GM23338 (cell line): ENCODE measurements at places on chromosomes 16 and 17. TPM values are rescaled to one million over a fixed set of nuclear protein-coding genes. Genes with fewer than 3 reads are reported as not detected.

DNA sequence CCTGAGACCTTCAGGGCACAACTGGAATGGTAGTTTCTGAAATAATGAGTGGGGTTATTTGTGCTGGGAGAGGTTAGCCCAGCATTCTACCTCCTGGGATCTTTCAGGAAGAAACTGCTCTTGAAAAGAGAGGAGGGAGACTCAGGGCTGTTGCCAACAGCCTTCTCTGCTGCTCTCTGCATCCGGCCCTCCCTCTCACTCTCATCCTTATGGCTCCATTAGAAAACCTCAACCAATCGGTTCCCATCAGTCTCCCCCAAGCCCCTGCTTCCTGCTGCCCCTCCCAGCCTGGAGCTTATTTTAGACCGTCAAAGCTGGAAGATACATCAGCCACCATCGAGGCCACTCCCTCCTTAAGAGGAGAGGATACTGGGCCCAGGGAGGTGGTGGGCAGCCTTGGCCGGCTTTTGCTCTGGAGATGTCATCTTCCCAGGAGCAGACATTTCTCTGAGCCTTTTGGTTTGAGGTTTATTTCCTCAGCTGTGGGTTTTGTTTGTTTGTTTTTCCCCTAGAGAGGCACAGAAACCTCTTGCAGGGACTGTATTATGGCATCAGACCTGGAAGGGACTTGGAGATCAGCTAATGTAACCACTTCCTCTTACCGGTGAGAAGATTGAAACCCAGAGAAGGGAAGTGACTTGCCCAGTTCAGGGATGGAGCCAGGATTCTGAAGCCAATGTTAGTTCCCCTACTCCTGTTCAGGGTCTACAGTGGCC lies 2.7 kb downstream of the MPRIP start:
- peak; percentile 49 for DNase-seq

DNA sequence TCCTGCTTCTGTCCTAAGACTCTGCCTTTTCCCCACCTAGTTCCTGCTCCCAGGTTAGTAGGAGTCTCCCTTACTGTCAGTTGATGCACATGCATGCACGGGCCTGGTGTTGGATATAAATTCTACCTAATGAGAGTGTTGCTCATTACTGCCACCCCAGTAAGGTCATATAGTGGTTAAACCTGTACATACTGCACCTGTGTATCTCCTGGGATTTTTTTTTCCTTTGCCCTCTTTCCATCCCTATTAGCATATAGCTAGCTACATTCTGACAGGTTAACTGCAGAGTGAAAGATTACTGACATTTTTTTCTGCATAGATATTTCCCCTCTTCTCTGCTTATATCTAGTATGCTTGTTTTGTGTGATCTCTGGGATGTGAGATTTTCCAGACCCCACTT lies 201.5 kb upstream of the PIRT start:
- DNase-seq: no peak

DNA sequence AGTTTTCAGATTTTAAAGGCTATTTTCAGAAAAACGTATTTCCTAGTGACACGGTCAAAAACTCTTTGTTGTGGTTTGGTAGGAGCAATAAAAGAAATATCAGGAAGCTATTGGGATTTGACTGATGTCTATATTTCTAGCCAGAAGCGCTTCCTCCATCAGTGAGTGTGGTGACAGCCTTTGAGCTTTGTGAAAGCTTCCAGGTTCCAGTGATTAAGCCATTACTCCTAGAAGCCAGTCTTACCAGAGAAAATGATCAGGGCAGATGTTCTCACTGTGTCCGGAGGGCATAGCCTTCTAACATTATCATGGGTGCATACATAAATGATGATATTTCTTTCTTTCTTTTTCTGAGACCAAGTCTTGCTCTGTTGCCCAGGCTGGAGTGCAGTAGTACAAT lies 39.6 kb downstream of the MAP2K6 start:
- no peak for DNase-seq

The TSNAXIP1 gene
- 2.4 TPM in 1 of 2 replicates, not detected in the other for total RNA-seq

The MATCAP1 gene
- 22.7 and 23.1 TPM in 2 replicates for total RNA-seq

DNA sequence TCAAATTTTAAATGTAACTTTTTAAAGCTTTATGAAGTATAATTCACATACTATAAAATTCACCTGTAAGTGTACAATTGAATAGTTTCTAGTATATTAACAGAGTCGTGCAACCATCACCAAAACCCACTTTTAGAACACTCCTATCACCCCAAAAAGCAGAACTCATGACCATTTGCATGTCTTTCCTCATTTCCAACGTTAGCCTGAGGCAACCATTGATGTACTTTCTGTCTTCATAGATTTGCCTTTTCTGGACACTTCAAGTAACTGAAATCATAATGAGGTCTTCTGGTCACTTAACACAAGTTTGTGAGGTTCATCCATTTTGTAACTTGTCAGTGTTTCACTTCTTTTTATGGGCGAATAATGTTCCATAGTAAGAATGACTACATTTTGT lies 33.2 kb downstream of the METTL16 start:
- no peak for DNase-seq

GRCh38 chr16:89565506-89566372 lies 5.3 kb downstream of the RPL13 start:
- peak; percentile 85 for DNase-seq

- no peak for DNase-seq
Measured at GRCh38 chr16:2208308-2208707, 2.4 kb downstream of the BRICD5 start.

- DNase-seq: no peak
Measured at GRCh38 chr16:66510711-66511601, 39.0 kb downstream of the TK2 start.

GRCh38 chr17:12659500-12659899 lies 6.2 kb upstream of the MYOCD start:
- no peak for DNase-seq

GRCh38 chr17:62819511-62820221 lies 11.6 kb upstream of the MARCHF10 start:
- DNase-seq: peak; percentile 64

DNA sequence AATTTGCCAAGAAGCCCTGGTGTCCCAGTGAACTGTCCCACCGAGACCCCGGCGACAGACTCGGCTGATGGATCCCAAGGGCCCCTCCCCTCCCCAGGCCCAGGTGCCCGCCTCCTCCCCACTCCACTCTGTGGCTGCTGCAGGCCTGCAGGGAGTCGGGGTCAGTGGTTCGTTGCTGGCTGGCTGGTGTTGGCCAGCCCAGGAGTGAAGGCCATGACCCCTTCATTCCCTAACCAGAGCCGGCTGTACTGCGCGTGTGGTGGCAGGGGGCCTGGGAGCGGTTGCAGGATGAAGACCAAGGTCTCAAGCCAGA lies 9.2 kb upstream of the TBX2 start:
- no peak for DNase-seq

- no peak for DNase-seq
Measured at GRCh38 chr17:70365091-70365583, 195.8 kb downstream of the KCNJ2 start.

- no peak for DNase-seq
Measured at GRCh38 chr16:15983898-15984297, 34.5 kb downstream of the ABCC1 start.

The NSF gene
- 23.8 and 26.5 TPM in 2 replicates for total RNA-seq

GRCh38 chr16:51222016-51222415 lies 70.9 kb upstream of the SALL1 start:
- DNase-seq: no peak

GRCh38 chr16:12612598-12613101 lies 191.0 kb downstream of the CPPED1 start:
- no peak for DNase-seq

DNA sequence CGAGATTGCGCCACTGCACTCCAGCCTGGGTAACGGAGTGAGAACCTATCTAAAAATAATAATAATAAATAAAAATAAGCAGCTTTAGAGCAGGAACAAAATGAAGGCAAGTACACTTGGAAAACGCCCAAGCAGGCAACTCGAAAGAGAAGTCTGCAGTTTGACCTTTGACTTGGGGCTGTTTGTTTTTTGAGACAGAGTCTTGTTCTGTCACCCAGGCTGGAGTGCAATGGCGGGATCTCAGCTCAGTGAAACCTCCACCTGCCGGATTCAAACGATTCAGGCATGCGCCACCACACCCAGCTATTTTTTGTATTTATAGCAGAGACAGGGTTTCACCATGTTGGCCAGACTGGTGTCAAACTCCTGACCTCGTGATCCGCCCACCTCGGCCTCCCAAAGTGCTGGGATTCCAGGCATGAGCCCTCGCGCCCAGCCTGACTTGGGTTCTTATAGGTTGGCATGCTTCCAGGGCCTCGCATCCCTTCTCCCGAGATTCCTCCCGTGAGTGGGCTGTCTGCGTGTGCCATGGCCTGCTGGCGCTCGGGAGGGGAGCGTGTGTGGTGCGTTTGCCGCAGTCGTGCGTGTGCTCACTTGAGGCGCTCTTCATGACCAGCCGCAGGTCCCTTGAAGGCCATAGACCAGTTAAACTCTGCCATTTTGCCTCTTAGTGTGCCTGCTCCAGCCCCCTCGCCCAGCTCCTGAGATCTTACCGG lies 18.4 kb upstream of the UBE2I start:
- DNase-seq: no peak

- no peak for DNase-seq
Measured at GRCh38 chr17:3925684-3926485, 9.6 kb upstream of the P2RX1 start.

The SEZ6L2 gene
- 55.8 and 71.9 TPM in 2 replicates for total RNA-seq

DNA sequence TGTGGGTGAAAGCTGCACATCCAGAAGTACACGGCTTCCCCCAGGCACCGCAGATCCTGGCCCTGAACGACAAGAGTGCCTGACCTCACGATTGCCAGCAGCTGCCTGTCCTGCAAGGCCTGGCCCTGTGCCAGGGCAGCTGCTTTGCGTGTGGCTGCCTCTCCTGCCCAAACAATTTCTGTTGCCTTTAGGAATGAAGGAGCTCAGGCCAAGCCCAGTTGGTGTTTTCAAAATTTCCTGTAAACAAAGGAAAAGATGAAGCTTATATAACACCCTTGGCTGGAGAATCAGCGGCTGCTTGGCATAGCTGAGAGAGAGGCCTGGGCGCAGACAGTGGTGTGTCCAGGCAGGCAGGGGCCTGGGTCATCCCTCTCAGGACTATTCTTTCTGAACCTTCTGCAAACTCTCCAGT lies 11.7 kb upstream of the SLC47A2 start:
- DNase-seq: no peak

The AATK gene
- 2.3 and 5.0 TPM in 2 replicates for total RNA-seq

DNA sequence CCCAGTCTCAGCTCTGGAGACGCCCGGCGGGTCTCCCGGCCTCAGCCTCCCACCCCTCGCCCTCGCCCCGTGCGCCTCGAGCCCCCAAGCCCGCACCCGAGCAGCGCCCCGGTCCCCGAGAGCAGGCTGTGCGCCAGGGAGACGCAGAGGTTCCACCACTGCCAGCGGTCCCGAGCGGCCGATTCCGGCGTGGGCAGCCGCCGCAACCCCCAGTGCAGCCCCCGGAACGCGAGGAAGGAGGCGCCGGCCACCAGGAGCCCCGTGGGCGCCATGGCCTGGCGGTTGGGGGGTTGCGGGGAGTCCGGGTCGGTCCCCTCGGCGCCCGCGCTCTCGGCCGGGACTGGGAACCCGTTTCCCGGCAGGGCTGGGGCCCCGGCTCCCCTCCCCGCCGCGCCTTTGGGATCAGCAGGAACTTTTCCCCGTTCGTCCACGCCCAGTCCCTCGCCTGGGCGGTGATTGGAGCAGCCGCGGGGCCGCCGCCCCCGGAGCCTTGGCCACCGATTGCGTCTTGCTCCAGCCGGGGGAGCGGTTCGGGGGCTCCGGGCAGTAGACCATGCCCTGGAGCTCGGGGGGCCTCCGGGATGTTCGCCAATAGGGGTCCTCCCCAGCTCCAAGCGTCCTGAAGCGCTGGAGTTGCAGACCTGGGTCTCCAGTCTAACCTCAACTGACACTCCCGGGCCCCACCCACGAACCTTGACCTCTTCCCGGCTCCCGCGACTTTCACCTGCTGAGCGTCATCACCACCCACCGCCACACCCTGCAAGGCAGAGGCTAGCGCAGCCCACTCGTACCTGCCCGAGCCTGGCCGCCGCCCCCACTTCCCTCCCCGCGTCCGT lies at the start of gene TLCD2:
Gene TLCD2 (minus strand): TSS at position 407 of the 836 bp plus-strand sequence. CDS start 135 bp downstream, at position 272.
- peak; percentile 83 for DNase-seq

DNA sequence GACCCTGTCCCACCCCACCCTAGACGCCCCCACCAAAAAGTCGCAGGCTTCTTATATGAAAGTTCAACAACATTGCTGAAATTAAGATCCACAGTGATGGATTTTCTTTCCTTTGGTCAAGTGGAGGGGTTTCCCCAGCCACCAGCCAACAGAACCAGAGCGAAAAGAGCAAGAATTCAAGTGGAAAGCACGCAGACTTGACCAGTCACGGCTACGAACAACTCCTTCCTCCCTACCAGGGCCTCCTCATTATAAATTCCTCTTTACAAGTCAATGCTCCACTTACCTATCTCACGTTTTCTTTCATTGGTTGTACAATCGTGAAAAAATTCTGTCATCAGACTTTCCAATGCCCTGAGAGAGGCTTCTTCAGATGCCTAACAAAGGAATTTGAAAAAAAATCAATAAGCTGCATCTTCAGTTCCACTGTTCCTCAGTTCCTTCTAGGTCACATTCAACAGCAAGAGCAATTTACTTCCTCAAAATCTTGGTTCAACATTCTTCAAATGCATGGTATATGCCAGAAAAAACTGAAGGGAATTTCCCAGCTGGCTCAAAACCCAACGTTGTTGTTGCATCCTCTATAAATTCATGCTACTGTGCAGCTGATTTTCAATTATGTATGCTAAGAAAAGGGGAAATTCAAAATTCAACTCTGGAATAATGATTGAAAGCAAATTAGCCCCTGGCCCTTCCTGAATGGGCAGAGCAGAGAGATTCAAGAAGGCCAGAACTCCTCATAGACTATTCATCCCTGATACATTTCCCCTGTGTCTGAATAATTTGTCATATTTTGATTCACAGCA lies 30.9 kb downstream of the XPO6 start:
- no peak for DNase-seq
